ENCODE measurements at places on chromosomes 11 and 22.

DNA sequence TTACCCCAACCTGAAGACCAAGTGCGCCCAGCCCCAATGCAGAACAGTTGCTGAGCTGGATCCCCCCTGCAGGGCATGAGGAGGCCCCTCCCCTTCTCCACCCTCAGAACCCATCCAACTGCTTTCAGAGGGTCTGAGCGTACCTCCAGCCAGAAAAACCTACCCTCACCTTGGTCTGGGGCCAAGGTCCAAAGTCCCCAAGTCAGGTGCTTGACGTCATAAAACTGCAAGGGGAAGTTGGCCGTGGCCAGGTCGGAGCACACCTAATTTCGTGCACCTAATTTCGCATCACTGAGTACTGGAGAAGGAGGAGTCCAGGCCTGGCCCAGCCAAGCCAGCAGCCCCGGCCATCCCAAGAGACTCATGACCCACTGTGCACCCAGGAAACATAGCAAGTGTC, 289.8 kb downstream of the CTTN start:
- DNase-seq: no peak

DNA sequence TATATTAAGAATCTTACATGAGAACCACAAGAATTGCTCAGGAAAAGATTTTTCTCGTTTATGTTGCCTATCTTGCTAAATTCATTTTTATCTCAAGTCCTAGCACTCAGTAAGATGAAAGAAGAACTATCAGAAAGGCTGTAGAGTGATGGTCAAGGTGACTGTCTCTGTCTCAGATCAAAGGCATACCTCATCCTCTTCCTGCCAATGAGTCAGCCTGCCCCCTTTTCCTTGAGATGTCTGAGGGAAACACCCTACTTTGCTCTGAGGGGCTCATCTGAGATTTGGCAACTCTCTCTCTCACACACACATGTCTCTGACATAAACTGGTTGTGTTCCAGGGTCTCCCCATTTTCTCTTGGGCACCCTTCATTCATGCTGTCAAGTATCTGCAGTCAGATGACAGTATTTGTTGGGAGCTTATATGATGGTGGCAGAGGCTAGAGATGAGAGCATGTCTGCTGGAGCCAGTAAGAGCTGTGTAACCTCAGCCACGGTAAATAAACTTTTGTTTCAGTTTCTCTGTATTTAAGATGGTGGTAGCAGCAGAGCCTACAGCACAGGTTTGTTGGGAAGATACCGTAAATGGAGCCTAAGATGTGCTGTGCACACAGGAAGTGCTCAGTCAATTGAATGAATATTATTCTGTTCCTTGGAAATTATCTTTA, 1.6 kb downstream of the MMP27 start:
- DNase-seq: no peak

- no peak for DNase-seq
Measured at GRCh38 chr22:45996241-45997076, 19.5 kb upstream of the WNT7B start.

GRCh38 chr22:25996669-25997068, 172.6 kb upstream of the SEZ6L start:
- no peak for DNase-seq

- DNase-seq: no peak
Measured at GRCh38 chr11:60840470-60841430, 1.2 kb upstream of the CCDC86 start.

GRCh38 chr11:61964058-61964665, 3.3 kb downstream of the FTH1 start:
- peak; percentile 66 for DNase-seq

GRCh38 chr11:1168721-1169161, 11.0 kb downstream of the MUC5AC start:
- peak; percentile 23 for DNase-seq

DNA sequence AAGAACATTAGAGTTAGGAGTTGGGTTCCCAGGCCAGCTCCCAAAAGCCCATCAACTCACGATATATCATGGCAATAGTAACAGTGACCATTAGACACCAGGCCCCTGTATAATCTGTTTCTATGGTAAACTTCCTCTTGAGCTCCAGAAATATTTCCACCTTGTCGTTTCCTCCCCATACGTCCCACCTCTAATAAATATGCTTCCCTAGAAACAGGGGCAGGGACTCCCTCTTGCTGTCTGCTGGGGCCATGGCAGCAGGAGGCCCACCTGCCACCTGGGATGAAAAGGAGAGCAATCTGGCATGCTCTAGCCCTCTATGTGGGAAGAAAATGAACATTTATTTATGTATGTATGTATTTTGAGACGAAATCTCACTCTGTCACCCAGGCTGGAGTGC, 32.2 kb upstream of the AMOTL1 start:
- no peak for DNase-seq

DNA sequence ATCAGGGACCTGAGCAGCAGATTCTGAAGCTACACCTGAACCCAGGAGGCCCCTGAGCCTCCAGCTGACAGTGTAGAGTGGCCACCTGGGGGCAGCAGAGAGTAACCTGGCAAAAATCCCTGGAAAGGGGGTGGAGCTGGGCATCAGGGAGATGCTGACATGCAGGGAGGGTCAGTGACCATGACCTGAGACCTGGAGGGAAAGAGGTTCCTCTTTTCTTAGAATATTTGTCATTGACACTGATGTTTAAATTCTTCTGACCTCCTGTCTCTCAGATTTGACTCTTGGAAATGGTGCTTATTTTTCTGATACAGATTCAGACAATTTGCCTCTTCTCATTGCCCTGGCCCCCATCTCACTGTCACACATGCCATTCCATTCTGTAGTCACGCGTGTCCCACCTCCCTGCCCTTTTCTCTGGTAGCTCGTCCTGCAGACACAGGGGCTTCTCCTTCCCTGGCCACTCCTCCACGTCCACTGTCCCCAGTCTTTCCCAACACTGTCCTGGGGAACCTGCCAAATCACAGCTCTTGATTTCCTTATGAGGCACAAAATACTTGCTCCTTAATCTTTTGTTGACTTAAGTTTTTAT, 117.2 kb upstream of the IGLL5 start:
- peak; percentile 33 for DNase-seq

- no peak for DNase-seq
Measured at GRCh38 chr11:75273411-75274391, 33.1 kb downstream of the TPBGL start.

- no peak for DNase-seq
Measured at GRCh38 chr11:61895046-61895717, 3.8 kb upstream of the FADS3 start.

DNA sequence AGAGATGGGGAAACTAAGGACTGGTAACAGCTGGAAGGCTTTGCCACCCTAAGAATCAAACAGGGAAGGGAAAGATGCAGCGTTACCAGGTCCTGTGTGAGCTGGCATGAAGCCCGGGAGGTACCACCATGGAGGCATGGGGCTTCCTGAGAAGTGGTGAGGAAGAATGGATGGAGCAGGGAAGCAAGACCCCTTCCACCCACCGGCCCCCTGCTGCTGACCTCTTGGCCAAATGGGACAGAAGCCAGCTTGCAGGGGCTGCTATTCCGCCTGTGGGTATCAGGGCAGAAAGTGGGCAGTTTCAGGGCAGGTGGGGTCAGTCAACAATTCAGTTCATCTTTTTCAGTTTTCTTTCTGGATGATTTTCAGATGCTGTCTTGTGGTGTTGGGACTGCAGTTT, 1099.9 kb downstream of the TBC1D22A start:
- no peak for DNase-seq

DNA sequence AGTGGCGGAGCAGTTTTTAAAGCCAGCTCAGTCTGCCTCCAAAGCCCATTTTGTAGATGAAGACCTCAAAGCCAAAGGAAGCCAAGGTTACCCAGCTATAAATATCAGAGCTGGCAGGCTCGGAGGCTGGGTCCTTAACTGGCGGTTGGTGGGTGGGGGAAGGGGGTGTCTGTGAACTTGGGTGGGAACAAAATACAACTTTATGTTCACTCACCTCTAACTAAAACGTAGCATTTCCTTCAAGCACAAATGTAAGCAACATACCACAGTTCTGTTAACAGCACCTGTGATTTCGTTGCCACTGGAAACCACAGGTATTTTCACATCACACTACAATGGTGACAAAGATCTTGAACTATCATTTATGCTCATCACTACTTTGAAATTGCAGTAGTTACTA, 99.7 kb upstream of the SYT13 start:
- DNase-seq: no peak

DNA sequence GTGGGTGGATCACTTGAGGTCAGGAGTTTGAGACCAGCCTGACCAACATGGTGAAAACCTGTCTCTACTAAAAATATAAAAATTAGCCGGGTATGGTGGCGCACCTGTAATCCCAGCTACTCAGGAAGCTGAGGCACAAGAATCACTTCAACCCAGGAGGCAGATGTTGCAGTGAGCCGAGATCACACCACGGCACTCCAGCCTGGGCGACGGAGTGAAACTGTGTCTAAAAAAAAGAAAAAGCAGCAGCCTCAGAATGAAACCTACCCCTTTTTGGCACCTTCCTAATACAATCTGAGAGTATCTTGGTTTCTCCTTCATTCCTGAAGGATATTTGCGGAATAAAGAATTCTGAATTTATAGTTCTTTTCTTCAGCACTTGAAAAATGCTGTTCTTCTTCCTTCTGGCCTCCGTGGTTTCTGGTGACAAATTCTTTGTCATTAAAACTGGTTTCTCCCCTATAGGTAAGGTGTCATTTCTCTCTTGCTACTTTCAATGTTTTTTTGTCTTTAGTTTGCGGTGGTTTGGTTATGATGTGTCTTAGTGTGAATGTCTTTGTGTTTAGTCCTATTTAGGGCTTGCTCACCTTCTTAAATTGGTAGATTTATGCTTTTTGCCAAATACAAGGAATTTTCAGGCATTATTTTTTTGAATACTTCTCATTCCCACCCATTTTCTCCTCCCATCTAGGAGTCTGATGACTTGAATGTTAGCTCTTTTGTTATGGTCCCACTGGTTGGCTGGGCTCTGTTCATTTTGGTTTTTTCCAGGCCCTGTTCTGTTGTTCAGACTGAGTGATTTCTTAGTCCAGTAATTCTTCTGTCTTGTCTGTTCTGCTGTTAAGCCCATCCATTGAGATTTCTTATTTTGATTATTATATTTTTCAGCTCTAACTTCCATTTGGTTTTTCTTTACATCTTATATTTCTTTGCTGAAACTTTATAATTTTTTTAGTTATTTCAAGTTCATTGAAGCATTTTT, 15.4 kb downstream of the ASRGL1 start:
- DNase-seq: no peak

DNA sequence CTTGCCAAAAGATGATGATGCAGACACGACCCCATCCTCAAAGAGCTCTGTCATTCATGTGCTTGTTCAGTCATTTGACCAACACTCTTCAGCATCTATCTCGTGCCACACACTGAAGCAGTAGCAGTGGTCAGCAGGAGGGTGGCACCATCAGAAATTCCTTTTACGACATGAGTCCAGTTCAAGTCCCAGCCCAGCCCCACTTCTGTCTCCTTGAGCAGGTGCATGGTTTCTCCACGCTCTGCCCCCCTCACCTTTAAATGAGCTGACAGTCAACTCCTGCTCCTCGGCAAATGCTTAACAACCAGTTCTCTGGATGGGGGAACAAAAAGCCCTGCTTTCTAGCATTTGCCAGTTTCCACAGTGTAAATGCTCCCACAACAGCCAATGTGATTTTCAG, 60.9 kb downstream of the SYN3 start:
- DNase-seq: no peak

GRCh38 chr22:34414467-34415440, 494.5 kb upstream of the LARGE1 start:
- DNase-seq: peak; percentile 51

DNA sequence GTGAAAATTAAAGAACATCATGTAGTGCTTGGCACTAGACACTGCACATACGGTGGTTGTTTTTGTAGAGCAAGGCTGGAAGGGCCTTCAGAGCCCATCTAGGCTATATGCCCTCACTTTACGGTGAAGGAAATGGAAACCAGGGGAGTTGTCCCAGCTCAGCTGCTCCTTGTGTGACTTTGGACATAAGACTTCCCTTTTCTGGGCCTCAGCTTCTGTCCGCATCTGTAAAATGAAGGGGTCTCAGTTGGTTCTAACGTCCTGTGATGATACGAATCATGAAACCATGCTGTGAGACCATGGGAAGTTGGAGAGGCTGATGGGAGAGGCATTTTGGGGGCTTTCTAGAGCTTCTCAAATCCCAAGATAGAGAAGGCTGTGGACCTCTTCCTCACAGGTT, 4.7 kb downstream of the KCNE3 start:
- no peak for DNase-seq
